BE2C (cell line): ENCODE measurements at places on chromosomes 12 and 14.

GRCh38 chr14:78405079-78405856 lies 235.1 kb downstream of the NRXN3 start:
- peak; percentile 66 for DNase-seq

GRCh38 chr14:99564256-99564925 lies 39.6 kb downstream of the CCDC85C start:
- peak; percentile 94 for DNase-seq

- DNase-seq: no peak
Measured at GRCh38 chr12:56040963-56041551, 661 bp upstream of the RPS26 start.

DNA sequence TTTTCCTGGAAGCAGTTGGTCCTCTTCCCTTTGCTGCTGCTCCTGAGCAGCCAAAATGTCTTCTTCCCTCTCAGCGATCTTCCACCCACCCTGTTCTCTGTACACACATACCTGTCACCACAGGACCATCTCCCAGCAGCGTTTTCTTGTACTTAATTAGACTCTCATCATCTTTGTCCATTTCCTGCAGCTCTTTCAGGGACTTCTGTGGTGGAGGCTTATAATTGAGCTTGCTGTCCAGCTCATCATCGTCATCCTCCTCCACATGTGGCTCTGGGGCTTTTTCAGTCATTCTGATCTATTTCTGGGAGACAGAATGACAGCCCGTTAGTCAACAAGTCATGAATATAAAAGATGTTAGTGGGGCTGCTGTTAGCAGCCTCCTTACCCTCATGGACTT lies 11.0 kb downstream of the ARHGDIB start:
- DNase-seq: no peak

- DNase-seq: no peak
Measured at GRCh38 chr14:21109377-21110138, 8.7 kb downstream of the TMEM253 start.

DNA sequence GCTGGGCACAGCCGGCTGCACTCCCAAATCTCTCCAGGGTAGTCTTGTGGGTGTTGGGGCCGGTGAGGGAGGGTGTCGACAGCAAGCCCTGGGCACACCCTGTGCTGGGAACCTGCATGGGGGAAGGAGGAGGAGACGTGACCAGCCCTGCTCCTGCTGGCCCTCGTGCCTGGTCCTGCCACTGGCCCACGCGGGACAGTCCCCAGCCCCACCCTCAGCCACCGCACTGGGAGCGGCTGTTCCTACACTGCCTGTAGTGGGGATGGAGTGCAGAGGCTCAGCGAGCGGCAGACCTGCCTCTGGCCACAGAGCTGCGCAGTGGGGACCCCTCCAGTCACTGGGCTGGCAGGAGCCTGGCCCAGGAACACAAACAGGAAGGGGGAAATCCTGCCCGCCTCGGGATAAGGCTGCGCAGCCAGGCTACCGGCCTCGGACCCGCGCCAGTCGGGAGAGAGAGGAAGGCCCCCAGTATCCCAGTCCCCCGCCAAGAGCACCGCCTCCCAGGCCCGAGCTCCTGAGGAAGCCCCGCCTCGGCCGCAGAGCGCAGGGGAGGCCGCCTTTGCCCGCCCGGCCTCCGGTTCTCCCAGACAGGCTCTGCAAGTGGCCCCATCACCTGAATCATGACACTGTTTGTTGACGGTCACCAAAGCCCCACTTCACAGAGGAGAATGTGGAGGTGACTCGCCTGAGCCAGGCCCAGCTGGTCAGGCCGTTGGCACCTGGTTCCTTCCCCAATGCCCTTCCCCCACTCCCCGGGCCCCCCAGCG lies 10.6 kb downstream of the AHNAK2 start:
- DNase-seq: peak; percentile 72
